ENCODE measurements at places on chromosomes 2 and 18. TPM values are rescaled to one million over a fixed set of nuclear protein-coding genes. Genes with fewer than 3 reads are reported as not detected.
A peak's percentile ranks its signal among the peaks of the same experiment; 100 is the strongest.

- no peak for DNase-seq
Measured at GRCh38 chr2:72754628-72755320, 71.1 kb downstream of the EXOC6B start.

DNA sequence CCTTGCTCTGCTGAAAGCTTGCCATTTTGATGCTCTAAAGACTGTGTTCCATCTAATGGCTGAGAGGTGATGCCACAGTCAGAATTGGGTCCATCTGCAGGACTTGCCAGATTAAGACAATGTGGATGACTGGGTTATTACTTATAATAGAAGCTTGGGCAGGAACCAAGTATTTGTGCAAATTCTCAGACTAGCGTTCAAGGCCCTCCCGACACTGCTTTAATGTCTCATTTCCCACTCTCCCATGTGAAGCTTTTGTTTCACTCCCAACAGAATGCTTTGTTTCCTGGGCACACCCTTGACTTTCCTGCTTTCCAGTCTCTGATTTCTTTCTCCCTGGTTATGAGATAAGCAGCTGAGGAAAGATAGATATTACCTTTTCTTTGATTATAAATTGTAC is 215.8 kb downstream of the KCNS3 start:
- DNase-seq = no peak

DNA sequence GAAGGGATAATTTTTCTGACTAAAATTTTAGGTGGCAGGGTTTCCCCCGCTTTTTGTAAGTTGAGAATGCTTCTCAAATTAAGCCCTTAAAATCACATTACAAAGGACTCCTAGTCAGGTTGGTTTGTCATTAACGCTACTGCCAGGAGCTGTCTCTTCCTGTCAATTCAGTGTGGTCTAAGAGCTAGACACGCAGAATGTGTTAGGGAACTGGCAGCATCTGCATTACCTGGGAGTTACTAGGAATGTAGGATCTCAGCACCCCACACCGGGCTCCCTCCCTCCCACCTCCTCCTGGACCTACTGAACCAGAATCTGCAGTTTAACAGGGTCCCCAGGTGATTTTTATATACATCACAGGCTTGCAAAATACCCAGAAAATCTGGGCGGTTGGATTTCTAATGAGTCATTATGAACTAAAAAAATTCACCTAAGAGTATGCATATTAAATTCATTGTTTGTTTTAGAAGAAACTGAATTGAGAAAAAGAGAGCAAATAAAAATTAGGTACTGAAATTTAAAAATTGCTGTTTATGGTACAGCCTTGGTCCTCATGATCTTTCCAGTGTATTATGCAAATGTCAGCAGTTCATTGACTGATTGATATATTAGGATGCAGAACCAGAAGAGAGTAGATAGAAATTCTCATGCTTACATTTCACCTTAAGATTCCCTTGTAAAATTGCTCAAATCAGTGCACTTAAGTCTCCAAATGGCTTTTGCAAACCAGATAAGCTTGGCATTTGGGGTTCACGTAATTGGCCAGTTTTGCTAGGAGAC is 130.9 kb upstream of the ITGA6 start:
- DNase-seq = no peak

DNA sequence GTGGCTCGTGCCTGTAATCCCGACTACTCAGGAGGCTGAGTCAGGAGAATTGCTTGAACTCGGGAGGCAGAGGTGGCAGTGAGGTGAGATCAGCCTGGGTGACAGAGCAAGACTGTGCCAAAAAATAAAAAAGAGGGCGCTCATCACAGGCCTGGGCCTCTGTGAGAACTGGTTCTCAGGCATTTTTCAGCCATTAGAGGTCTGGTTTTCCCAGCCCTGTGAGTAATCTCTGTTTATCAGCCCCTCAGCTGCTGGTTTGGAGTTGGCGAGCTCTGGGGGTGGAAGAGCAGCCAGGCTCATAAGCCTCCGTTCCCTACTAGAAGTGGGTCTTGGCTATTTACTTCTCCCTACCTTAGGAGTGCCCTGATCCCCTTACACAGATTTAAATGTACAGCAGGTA is 53.1 kb downstream of the CHRNA1 start:
- no peak for DNase-seq

DNA sequence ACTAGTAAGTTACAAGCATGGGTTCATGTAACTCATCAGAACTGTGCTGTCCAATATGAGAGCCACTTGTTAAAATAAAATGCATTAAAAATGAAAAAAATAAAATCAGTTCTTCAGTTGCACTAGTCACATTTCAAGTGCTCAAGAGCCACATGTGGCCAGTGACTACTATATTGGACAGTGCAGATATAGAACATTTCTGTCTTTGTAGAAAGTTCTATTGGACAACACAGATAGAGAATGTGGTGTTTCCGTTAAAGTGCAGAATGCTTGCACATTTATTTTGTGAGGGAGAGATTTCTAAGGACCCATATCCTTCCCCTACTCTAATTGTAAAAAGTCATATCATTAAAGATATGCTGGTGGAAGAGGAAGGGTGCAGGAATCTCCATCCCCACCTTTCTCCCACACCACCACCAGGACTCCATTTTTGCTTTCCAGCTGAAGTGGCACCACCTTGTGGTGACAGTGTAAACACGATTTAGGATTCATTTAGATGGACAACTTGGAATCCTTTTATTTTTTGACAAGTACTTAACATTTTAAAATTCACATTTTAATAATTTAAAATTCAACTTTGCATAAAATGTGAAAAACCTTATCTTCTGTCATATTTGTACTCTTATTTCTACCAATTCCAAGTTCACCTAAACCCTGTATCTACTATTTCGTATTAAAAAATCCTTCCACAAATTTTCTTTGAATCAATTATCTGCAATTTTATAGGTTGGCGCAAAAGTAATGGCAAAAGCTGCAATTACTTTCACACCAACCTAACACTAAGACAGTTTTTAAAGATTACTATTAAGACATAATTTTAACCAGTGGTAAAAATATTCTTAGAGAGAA is 9.4 kb upstream of the CD302 start:
- DNase-seq = peak; percentile 58

- DNase-seq = no peak
Measured at GRCh38 chr2:36404318-36404717, 48.7 kb downstream of the CRIM1 start.

DNA sequence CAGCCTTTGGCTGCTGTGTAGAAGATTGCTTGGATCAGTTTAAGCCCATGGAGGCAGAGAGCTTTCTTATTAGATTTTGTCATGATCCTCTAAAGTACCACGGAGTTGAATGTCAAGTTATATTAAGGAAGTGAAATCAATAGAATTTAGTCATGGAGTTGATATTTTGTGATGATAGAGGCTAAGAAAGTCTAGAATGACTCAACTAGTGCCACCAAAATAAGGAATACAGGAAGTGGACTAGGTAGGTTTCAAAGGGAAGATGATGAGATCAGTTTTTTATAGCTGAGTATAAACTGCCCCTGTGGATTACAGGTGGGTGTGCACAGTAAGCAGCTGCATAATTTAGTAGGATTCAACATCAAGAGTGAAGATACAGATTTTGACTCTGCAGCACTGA is 25.2 kb downstream of the FBXO36 start:
- DNase-seq = no peak

The MOB1A gene
- 53.5 TPM for polyA plus RNA-seq

GRCh38 chr2:143162123-143162837 is 33.1 kb downstream of the ARHGAP15 start:
- DNase-seq = peak; percentile 72

GRCh38 chr18:72985686-72986085 is 117.9 kb upstream of the NETO1 start:
- no peak for DNase-seq

DNA sequence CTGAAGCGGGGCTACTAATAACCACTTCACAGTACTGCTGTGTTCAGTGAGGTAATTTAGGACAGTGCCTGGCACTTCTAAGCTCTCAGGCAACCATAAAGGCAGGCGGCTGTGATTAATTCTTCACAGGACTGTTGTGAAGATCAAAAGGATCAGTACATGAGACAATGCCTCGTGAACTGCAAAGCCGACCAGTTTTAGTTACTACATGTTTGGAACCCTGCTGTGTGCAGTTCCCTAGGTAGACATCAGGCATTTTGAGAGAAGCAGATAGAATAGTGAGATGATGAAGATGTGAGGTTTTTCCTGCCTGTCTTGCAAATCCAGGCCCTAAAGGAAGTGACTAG is 19.1 kb downstream of the EFHD1 start:
- DNase-seq = no peak

The LRRC30 gene
- polyA plus RNA-seq = 2.4 TPM

- DNase-seq = no peak
Measured at GRCh38 chr2:54709336-54709809, 14.1 kb upstream of the EML6 start.

- DNase-seq = no peak
Measured at GRCh38 chr2:23528690-23529089, 143.7 kb downstream of the KLHL29 start.

The IL1RN gene
- polyA plus RNA-seq = 0.55 TPM

GRCh38 chr2:3575534-3576262 is 638 bp downstream of the RPS7 start:
- no peak for DNase-seq

The MATN3 gene
- polyA plus RNA-seq = 1.1 TPM

- DNase-seq = no peak
Measured at GRCh38 chr2:217033186-217033585, 173.3 kb upstream of the TNP1 start.

The FEV gene
- polyA plus RNA-seq = not detected

The ZSWIM2 gene
- not detected for polyA plus RNA-seq

The ACMSD gene
- polyA plus RNA-seq = 0.29 TPM

Data from muscle of back (tissue), 13 donors.